ENCODE measurements at places on chromosomes 2 and 18. TPM values are rescaled to one million over a fixed set of nuclear protein-coding genes. Genes with fewer than 3 reads are reported as not detected.
A peak's percentile ranks its signal among the peaks of the same experiment; 100 is the strongest.

GRCh38 chr2:224009605-224010315 lies 29.3 kb downstream of the SERPINE2 start:
- DNase-seq, result no peak
- no peak overlapping the region for H3K4me3 ChIP-seq
- H3K27me3 ChIP-seq, result no peaks in the 10 kb centered on the region
- H3K4me1 ChIP-seq, result no peaks in the 10 kb centered on the region
- H3K27ac ChIP-seq, result no peak overlapping the region
- H3K36me3 ChIP-seq, result no peaks in the 10 kb centered on the region

DNA sequence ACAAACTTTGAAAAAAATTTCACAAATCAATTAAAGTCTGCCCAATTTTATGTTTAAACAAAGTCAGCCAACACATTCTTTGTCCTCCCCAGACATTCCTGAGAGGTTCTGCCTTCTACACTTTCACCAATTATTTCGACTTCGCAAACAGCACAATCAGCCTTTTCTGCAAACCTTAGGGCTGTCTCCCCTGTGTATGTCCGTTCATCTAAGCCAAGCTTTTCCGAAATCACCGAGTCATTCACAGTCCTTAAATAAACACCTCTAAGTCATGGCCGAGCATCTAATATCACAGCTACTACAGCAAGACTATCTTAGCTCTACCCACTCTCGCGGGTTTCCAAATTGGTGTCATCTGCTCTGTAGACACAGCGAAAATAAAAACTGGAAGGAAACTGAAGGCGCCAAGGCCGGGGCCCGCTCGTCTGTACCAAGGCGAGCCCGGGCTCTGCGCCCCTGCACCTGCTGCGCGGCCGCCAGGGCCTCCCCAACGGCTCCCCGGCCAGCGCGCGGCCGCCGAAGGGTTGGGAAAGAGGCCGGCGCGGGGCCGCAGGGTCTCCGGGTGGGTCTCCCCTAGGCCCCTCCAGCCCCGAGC lies 730 bp downstream of the ODC1 start:
- H3K4me3 ChIP-seq, result peak overlapping the region; percentile 67
- peak overlapping the region; percentile 98 for H3K27ac ChIP-seq
- no peaks in the 10 kb centered on the region for H3K27me3 ChIP-seq
- peak; percentile 24 for DNase-seq
- peaks cover 25% of the 10 kb centered on the region for H3K36me3 ChIP-seq

GRCh38 chr18:13530033-13530878 lies 196.1 kb downstream of the FAM210A start:
- no peak for DNase-seq
- H3K27ac ChIP-seq, result peak overlapping the region; percentile 49
- no peaks in the 10 kb centered on the region for H3K27me3 ChIP-seq
- H3K4me1 ChIP-seq, result peaks cover 11% of the 10 kb centered on the region

MEP1B gene
- not detected for total RNA-seq

- no peaks in the 10 kb centered on the region for H3K36me3 ChIP-seq
- DNase-seq, result no peak
- H3K27ac ChIP-seq, result no peak overlapping the region
- H3K4me1 ChIP-seq, result no peaks in the 10 kb centered on the region
Observed at GRCh38 chr18:3305354-3305762, 43.4 kb downstream of the MYL12B start.

CCBE1 gene
- total RNA-seq, result 1.8 TPM

DNA sequence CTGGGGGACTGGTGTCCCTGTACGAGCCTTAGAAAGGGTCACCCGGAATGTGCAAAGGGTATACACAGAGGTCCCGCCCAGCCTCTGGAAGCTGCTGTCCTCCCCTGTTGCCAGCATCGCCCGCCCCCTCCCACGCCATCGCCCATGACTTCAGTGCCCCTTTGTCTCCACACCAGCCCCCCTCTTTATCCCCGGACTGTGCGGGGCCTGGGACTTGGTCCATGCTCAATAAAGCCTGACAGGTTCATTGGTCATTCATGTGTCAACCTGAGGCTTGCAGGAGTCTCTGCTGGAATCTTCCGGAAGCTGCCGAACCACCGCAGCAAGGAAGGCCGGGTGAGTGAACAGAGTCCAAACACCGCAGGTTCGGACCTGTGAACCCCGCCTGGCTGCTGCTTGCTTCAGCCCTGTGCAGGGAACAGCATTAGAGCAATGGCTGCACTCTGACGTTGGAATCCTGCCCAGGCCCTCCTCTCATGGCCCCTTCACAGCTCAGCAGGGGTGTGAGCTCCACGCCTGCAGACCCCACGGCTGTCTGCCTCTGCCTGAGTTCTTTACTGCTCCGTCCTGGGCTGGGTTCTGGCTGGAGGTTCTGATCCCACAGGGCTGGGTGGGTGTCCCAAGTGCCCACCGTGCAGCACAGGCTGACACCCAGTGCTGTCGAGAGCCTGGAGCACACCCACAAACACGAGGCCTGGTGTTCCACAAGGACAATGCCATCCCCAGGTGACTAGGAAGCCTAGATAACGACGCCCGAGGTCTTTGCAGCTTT lies 96.5 kb downstream of the SEPTIN10 start:
- no peaks in the 10 kb centered on the region for H3K27me3 ChIP-seq
- peaks cover 5% of the 10 kb centered on the region for H3K4me1 ChIP-seq
- DNase-seq, result no peak

- no peaks in the 10 kb centered on the region for H3K4me1 ChIP-seq
- no peaks in the 10 kb centered on the region for H3K27me3 ChIP-seq
- DNase-seq, result no peak
- H3K36me3 ChIP-seq, result no peaks in the 10 kb centered on the region
- no peak overlapping the region for H3K4me3 ChIP-seq
- no peak overlapping the region for H3K27ac ChIP-seq
Observed at GRCh38 chr18:55185391-55185790, 226.1 kb upstream of the CCDC68 start.

GREB1 gene
- 3.1 TPM for total RNA-seq

- H3K27me3 ChIP-seq, result no peaks in the 10 kb centered on the region
- no peaks in the 10 kb centered on the region for H3K36me3 ChIP-seq
- DNase-seq, result no peak
- no peak overlapping the region for H3K27ac ChIP-seq
Observed at GRCh38 chr18:400456-400855, 100.0 kb downstream of the COLEC12 start.

DNA sequence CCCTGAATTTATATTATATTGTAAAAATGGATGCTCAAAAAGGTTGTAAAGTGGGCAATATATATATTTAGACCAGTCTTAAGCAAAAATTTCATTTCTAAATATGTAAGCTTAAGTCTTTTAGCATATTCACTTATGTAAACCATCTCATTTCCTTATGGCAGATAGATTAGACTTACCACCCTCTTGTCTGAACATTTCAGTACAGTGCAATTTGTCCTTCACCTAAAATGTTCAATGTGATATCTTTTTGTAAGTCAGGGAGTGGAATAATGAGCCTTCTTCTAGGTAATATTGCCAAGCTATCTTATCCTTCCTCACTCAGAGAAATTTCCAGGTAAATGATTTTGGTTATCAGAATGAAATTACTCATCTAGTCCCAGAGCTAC lies 92.3 kb downstream of the KLF7 start:
- DNase-seq, result no peak
- H3K4me3 ChIP-seq, result no peak overlapping the region
- no peaks in the 10 kb centered on the region for H3K36me3 ChIP-seq
- H3K27me3 ChIP-seq, result peaks cover 6% of the 10 kb centered on the region

- no peak for DNase-seq
- no peak overlapping the region for H3K27ac ChIP-seq
- H3K4me3 ChIP-seq, result no peak overlapping the region
- H3K4me1 ChIP-seq, result no peaks in the 10 kb centered on the region
Observed at GRCh38 chr2:240103136-240103535, 33.0 kb downstream of the COPS9 start.

DNA sequence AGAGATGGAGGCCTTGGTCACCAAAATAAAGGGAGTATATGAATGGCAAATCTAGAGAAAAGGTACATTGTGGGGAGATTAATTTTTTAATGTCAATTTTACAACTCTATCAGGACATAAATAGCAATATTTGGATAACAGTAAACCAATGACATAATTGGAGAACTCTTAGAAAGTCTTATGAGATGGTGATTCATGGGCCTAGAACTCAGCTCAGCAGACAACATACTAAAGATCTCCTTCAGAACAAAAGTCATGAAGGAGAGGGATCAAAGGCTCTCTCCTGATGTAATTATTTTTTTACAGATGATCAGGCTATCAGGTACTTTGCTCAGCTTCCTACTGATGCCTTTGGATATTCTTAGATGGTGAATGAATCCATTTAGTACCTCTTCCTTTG lies 90.0 kb downstream of the CRACDL start:
- no peaks in the 10 kb centered on the region for H3K4me1 ChIP-seq
- H3K36me3 ChIP-seq, result no peaks in the 10 kb centered on the region
- DNase-seq, result no peak
- H3K4me3 ChIP-seq, result no peak overlapping the region
- H3K27ac ChIP-seq, result no peak overlapping the region
- H3K27me3 ChIP-seq, result no peaks in the 10 kb centered on the region

All from gastrocnemius medialis (tissue), 4 donors.